8988T (cell line): ENCODE measurements at places on chromosomes 16 and 17.

- DNase-seq = no peak
These were observed 670.2 kb downstream of the CDH8 start for GRCh38 chr16:61366006-61366405.

- DNase-seq = peak; percentile 42
These were observed 1.2 kb downstream of the DYNLL2 start for GRCh38 chr17:58084317-58084981.

- no peak for DNase-seq
These were observed 110.2 kb upstream of the NLRP1 start for GRCh38 chr17:5694551-5694950.

DNA sequence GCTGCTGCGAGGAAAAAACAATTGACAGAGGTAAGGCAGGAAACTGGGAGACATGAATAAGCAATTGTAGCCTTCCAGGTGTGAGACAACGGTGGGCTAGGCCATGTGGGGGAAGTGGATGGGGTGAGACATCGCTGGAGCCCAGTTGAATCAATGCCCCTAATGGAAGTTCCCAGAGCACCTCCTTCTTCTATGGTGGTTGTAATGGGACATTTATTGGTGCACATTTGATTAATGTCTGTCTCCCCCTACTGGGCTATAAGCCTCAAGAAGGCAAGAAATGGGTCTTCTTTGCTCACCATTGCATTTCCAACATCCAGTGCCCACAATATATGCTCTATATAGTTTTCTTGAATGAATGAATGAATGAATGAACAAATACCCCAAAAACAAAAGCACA, 22.7 kb upstream of the CD300E start:
- DNase-seq = peak; percentile 32

- DNase-seq = no peak
These were observed 10.8 kb downstream of the NGFR start for GRCh38 chr17:49505854-49506253.

- no peak for DNase-seq
These were observed 17.9 kb downstream of the MYO18A start for GRCh38 chr17:29162082-29162908.

GRCh38 chr17:19533718-19534561, at the start of gene SLC47A1:
Gene SLC47A1 (plus strand): TSS chr17:19533854. CDS start chr17:19533940, 86 bp downstream.
- DNase-seq = peak; percentile 78

DNA sequence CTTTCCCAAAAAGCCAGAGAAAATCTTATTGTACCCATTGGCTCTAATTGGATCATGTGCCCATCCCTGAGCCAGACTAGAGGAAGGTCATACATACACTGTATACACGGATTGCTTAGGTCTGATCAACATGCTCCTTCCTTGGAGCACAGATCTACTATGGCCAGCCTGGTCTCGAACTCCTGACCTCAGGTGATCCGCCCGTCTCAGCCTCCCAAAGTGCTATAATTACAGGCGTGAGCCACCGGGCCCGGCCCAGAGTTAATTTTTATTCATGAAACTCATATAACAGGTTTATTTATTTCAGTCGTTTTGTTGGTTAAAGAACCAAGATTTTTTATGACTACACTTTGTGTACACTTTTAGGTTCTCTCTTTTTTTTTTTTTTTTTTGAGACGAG, 1.2 kb upstream of the TAOK1 start:
- no peak for DNase-seq

- DNase-seq = no peak
These were observed 6.2 kb downstream of the TMC6 start for GRCh38 chr17:78122216-78122930.

DNA sequence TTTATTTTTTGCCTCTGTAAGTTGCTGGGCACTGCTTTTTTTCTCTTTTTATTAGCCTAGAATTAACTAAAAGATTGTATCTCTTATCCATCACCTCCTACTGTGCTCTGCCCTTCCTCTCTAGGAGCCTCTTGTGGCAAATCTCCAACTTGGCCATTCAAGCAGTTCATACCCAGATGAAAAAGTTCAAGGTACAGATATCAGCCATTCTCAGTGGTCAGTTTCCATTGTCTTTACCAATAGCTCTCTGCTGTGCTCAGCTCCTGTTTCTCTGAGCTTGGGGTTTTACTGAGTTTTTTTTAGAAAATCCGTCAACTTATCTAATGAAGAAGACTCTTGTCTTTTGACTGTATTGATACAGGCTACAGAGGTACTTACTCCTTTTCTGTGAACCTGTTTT, 15.6 kb downstream of the MOSMO start:
- DNase-seq = no peak

DNA sequence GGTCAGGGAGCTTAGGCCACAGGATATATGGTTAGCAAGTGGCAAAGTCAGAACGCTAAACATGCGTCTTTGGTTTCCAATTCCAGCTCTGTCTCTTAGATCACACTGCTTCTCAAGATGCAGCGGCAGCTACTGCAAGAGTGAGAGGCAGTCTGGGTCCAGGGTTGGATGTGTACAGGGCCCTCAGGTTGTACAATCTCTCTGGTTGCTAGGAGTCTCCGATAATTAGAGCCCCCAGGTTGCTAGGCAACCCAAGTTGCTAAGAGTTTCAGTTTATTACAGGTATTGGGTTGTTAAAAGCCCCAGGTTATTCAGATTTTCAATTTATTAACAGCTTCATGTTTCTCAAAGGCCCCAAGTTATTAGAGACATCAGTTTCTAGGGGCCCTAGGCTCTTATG, 15.5 kb upstream of the SPACA3 start:
- no peak for DNase-seq
